ENCODE measurements at places on chromosomes 11 and 22.

- DNase-seq, result no peak
These were observed 52.8 kb downstream of the SERGEF start for GRCh38 chr11:17960091-17960490.

GRCh38 chr11:68978931-68979594, 1.7 kb downstream of the MRGPRD start:
- no peak for DNase-seq

- DNase-seq, result no peak
These were observed 127.2 kb upstream of the THY1 start for GRCh38 chr11:119550053-119550752.

- no peak for DNase-seq
These were observed 378.4 kb downstream of the DDX10 start for GRCh38 chr11:109043315-109043714.

DNA sequence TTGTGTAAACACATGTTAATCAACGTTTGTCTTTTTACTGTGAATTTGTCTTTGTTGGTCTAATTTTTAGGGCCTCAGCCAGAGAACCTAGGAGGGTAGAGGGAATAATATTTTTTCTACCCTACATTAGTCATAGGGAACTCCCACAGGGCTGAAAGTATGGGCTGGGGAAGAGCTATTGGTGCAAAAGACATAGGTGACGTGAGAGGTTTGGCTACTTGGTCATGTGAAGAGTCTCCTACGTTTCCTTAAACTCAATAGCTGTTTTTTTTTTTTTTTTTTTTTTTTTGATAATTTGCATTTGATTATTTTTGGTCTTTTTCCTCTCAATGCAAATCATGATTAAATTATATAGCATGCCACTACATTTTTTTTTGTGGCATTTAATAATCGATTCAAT, 15.9 kb upstream of the MMP7 start:
- no peak for DNase-seq

DNA sequence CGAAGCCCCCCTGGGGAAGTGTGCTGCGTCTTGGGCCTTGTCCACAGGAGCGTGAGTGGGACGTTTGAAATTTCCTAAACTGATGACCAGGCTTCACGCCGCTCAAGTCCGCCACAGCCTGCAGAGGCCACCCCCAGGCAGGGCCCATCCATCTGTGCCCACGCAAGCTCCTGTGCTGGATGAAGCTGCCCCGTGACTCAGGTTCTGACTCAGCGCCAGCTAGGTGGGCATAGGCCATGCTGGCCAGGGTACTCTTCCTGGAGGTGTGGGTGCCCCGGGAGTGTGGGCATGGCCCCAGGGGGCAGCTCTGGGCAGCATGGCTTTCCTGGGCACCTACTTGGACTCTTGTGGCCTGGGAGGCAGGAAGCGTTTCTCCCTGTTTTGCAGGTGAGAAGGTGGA, 134.8 kb downstream of the CACNA1I start:
- DNase-seq, result no peak

DNA sequence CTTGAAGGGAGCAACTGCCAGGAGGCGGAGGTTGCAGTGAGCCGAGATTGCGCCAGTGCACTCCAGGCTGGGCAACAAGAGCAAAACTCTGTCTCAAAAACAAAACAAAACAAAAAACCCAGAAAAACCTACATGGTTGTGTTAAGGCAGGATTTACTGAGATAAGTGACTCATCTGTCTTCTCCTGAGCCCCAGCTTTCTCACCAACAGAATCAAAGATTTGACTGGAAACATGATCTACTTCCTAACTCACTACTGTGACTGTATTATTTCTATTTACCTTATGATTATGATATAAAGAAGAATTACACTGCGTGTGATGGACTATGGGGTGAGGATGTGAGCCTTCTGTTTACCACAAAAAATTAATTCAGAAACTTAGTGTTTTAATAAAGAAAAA, 21.8 kb downstream of the FAM118B start:
- no peak for DNase-seq

DNA sequence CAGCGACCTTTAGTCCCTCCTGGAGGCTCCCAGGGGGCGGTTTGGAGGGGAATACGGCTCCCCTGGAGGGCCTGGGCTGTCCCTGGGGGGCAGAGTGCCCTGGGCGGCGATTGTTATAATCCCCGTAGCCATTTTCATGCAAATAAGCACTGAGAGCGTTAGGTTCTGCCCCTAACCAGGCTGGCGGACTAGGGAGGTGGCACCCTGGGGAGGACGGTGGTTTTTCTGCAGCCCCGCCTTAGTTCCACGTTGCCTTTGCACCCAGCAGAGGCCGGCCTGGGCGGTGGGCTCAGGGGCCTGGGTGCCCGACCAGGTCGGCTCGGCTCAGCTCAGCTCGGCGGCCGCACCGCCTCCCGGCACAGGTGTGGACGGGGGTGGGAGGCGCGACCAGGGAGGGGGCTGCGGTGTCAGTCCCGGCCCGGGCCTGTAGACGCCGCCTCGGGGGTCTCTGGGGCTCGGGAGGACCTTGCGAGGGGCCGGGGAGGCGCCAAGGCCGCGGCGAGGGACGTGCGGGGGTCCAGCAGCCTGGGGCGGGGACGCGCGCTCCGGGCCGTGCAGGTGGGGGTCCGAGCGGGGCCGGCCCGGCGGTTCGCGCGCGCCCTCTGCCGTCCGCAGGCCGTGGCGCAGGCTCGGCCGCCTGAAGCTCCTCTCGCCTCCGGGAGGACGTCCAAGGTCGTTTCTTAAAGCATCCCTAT, 2.3 kb upstream of the DUSP8 start:
- DNase-seq, result peak; percentile 79

- no peak for DNase-seq
These were observed 40.9 kb upstream of the MUC5AC start for GRCh38 chr11:1116666-1117390.

- DNase-seq, result peak; percentile 81
These were observed 56.9 kb downstream of the MICAL2 start for GRCh38 chr11:12167061-12168000.

DNA sequence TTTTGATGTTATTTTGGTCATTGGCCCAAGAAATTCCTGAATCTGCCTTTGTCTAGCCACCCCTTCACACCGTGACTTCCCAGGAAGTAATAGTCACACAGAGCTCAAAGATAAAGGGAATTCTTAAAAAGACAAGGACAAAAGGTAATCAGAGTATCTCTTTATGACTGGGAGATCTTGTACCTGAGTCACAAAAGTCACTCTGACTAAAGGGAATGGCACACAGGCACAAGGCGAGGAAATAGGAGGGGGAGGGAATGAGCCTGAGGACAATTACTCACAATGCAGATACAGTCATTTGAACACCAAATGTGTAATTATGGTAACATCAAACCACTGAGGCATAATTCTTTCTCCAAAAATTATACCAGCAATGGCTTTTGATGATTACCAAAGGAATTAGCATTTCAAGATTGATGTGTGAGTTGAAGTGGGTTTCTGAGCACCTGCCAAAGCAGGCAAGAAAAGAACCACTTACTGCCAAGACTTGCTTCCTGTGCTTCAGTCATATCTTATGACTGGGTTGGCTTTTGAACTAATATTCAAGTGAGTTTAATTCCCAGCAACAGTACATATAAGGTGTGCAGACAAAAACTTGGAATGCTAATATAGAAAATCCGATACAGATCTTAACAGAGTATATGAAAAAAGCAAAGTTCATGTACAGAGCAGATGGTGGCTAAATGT, 856.4 kb downstream of the LRRC4C start:
- no peak for DNase-seq

- no peak for DNase-seq
These were observed 10.0 kb downstream of the NCAM1 start for GRCh38 chr11:112971195-112971594.

DNA sequence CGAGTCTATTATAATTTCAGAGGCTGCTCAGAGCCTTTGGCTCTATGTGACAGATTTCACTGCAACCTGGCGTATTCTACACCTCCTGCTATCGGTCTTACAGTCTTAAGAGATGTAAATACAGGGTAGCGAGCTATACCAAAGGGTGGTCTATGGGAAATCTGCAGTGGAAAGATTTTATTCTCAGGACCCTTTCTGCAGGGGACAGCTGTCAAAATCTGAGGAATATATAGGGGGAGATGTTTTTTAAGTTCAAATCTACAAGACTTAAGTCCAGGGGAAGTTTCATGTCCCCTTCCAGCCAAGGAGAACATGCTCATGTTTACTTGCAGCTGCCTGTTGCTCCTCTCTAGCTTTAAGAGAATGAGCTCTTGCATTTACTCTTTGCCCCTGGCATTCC, 62.7 kb downstream of the MICAL2 start:
- no peak for DNase-seq

DNA sequence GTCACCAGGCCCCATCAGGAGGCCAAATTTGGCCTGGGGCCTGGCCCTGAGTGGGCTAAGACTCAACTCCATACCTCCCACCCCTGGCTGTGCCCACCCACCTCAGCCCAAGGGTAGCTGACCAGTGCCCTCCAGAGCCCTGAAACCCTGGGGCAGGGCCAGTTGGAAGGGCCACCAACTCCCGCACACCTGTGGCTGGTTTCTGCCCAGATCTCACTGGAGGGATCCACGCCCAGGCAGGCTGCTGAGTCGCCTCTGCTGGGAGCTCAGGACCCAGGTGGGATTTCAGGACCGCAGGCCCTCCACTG, 8.9 kb upstream of the PIM3 start:
- no peak for DNase-seq

DNA sequence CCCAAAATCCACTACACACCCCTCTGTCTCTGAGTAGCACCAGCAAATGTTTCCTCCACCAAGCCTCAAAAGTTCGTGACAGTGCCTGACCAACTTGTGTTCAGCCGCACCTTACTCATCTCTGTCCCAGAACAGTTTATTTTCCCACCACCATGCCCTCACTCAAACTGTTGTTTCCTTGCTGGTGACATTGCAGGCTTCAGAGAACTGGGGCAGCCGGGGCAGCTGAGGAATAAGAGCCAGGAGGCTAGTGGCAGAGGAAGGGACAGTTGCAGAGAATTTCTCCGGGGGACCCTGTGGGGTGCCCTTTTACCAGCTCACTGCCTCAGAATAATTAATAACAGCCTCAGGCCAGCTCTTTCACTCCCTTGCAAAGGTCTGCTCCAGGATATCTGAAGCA, 709 bp upstream of the KCNE3 start:
- DNase-seq, result no peak

DNA sequence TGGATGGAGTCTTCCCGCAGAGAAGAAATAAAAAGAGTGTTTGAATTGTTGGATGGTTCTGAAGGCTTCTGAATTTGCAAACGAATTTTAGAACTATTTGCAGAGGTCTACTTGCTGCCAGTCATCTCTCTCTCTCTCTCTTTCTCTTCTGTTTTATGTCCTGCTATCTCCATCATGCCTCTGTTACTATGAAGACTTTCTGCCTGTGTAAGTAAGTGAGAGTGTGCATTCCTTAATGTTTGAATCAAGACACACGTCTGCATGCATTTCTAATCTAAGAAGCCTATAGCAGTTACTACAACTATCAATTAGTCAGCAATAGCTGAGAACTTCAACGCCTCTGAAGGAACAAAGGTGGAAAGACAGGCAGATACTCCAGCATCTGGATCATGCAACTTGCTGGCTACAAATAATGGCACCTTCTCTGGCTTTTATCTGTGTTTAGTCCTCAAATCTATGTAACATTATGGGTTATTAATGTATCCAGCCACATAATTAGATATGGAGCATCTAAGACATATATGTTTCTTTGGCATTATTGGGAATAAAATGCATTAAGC, 191.5 kb upstream of the BLID start:
- no peak for DNase-seq

DNA sequence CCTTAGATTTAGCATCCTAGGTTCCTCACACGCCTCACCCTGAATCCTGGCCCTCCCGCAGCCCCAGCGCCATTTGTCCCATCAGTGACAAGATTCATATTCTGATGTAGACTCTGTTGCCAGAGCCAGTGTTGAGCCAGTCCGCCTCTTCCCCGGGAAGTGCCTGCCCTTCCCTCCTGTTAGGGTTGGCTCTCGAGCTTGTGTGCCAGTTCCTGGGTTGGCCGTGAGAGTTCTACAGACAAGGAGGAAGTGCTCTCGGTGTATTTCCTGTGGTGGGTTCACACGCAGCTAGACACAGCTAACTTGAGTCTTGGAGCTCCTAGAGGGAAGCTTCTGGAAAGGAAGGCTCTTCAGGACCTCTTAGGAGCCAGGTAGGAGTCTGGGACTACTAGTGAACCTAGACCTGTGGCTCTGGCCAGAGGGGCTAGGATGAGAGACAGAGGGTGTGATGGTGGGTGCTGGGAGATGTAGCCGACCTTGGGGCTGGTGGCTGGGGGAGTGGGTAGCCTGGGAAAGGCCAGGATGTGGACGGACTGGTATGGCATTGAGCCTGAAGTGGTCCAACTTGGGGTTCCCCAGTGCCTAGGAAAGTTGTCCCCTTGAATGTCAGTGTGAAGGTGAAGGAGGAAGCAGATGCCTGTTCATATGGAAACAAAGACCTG, at the start of gene IL18BP:
IL18BP (plus strand) TSS at position 261 of the 662 bp plus-strand sequence. CDS start 1,076 bp downstream, outside the sequence.
- DNase-seq, result no peak

GRCh38 chr11:86632499-86633269, 39.7 kb downstream of the ME3 start:
- no peak for DNase-seq

DNA sequence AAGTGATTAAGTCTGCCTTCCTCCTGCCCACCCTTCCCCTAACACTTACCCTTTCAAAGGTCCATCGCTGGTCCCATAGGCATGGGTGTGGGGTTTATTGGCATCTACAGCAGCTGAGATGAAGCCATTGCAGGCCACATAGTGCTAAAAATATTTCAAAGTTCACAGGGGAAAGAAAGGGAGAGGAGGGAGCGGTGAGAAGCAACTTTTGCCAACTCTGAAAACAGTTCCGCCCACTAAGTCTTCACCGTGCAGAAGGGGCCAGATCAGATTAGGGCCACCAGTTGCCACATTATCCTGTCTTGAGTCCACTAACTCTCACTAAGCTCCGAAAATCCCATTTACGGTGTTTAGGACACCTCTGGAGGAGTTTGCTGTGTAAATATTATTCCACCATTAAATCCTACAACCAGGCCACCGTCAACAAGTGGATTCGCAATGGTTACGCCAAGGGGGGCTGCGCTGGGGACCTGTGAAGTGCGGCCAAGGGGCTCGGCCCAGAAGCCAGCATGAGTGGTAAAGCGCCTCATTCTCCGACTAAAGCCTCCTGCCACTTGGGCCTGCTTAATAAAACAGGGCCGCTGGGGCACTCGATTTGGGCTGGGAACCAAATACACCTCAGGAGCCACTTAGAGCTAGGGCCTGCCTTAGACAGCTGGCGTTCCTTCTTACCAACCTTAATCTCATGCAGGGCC, 534.9 kb downstream of the MIAT start:
- DNase-seq, result no peak

GRCh38 chr11:16804104-16804947, 65.9 kb downstream of the C11orf58 start:
- no peak for DNase-seq

DNA sequence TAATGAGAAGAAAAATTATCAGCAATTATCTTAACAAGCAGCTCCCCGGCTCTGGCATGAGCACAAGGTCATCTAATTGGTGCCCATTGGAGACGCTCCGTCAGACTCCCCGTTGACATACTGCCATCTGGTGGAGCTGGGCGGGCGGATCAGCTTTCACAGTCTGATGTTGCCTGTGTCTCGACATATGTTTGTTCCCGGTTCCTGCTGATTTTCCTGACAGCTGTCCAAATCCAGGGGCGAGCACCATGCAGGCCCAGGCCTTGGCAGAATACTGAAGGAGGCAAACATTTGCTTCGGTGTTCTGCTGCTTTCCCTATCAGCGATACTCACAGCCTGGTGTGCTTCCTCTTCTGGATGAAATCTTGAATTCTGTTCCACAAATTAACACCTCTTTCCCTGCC, 43.8 kb upstream of the BARX2 start:
- DNase-seq, result peak; percentile 94

- no peak for DNase-seq
These were observed 5.7 kb downstream of the PPARA start for GRCh38 chr22:46156031-46156430.

Measured in NCI-H2081 (cell line).